ENCODE measurements at places on chromosomes 7 and 10.

DNA sequence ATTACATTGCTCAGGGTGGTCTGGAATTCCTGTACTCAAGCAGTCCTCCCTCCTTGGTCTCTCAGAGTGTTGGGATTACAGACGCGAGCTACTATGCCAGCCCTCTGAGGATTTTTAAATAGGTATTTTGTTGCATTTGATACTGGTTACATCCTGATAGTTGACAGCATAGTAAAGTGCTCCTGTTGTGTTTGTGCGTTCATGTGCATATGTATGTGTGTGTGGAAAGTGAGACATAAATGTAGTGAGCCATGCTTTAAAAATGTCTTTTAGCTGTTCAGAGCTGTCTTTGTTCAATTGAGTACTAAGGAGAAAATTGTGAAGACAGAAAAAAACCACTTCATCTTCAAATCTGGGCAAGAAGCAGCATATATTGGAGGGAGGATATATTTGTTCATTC lies 27.8 kb downstream of the ZNRF2 start:
- DNase-seq, result no peak

DNA sequence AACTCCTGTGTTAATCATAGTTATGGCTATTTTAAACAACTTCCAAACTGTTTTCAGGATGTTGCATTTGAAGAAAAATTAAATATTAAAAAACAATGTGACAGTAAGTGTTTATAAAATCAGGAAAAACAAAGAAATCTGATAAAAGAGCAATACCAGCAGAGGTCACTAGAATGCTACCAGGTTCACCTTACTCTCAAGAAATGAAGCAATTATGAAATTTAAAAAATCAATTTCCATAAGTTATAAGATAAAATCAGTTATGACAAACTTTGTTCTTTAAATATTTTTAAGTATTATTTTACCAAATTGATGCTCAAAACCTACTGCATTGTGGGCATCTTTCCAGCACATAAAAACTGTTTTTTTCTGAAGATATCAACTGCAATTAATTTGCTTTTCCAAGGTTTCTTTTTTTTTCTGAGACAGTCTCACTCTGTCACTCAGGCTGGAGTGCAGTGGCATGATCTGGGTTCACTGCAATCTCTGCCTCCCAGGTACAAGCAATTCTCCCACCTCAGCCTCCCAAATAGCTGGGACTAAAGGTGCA lies 50.7 kb upstream of the RHEB start:
- no peak for DNase-seq

- DNase-seq, result no peak
These were observed 281.7 kb downstream of the PHTF2 start for GRCh38 chr7:78080241-78080640.

DNA sequence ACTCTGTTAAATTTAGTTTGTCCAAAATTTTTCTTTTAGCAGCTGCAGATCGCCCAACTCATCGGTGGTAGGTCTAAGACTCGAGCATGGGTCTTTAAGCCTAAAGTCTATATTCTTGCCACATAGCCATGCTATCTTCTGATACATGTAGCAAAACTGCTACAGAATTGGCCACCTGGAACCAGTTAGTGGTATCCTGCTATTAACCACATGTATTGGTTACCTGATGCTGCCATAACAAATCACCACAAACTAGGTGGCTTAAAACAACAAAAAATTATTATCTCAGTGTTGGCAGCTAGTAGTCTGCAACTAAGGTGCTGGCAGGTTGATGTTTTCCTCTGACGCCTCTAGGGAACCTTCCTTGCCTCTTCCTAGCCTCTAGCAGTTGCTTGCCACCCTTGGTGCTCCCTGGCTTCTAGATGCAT lies 96.7 kb upstream of the PIK3CG start:
- no peak for DNase-seq

- peak; percentile 94 for DNase-seq
These were observed 91.0 kb upstream of the KMT2E start for GRCh38 chr7:104923010-104923421.

DNA sequence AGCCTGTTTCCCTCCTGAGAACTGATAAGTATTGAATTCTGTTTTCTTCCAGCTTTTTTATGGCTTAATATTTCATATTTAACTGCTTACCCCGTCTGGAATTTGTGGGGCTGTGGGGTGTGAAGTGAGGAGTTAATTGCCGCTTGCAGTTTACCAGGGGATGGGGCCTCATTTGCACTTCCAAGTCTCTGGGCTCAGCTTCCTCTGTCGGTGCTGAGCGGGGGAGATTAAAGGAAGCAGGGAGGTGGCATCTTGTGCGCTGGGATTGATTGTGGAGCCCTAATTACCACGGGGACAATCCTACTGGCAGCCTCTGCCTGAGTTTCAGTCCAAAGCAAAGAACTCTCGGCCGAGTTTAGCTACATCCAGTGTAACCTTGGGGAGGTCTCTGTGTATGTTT lies 33.4 kb downstream of the ELFN1 start:
- no peak for DNase-seq

DNA sequence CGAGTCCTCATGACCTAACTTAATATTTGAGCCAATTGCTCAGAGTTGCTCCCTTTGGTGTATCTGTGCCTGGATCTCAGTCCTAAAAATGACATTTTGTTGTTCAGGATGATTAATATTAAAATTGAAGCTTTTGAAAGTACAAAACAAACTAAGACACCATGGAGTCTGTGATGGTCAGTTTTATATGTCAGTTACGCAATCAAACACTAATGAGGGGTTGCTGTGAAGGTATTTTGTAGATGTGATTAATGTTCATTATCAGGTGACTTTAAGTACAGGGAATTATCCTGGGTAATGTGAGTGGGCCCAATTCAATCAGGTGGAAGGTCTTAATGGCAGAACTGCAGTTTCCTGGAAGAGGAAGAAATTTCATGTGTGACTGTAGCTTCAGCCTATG lies 546.7 kb downstream of the REEP3 start:
- no peak for DNase-seq

GRCh38 chr7:49638166-49638565 lies 135.3 kb upstream of the VWC2 start:
- peak; percentile 0 for DNase-seq

DNA sequence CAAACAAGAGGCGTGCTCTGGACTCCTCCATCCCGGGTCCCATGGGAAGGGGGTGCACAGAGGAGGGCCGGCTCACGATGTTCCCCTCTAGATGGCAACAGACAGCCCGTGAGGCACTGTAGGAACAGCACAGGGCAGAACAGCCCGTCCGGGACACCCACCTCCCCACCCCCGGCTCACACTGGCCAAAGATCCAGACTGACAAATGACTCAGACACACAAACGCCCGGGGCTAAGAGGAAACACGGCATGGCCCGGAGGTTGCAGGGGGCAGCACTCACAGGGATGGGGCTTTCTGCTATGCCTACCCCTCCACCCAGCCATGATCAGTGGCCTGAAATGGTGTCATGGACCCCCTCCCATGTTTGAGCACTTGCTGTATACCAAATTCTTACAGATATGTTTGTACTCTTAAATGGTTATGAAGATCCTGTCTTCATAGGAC lies 4.9 kb upstream of the ELN start:
- no peak for DNase-seq

DNA sequence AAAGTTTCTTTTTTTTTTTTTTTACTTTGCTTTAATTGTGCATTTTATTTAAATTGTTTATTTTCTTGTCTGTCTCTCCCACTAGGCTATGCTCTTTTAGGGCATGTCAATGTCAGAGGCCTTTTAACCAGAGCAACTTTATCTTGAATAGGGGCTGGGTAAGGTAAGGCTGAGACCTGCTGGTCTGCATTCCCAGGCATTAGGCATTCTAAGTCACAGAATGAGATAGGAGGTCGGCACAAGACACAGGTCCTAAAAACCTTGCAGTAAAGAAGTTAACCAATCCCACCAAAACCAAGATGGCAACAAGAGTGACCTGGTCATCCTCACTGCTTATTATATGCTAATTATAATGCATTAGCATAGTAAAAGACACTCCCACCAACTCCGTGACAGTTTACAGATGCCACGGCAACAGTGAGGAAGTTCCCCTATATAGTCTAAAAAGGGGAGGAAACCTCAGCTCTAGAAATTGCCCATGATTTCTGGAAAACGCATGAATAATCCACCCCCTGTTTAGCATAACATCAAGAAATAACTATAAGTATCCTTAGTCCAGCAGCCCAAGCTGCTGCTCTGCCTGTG lies 47.0 kb upstream of the FRMD4A start:
- no peak for DNase-seq

DNA sequence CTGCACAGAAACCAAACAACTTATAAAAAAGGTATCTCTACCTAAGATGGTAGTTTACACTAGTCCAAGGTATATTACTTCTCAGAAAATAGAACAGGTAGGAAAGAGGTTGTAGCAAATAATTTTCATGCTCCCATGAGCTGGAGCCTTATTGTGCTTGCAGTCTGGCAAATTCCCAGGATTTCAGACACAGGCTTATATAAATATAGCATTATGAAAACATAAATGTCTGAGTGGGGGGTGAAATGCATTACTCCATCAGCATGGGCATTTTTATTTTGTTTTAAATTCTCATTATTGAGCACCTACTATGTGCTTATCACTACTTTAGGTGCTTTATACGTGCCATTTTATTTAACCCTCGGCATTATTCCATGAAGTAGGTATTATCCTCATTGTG lies 83.0 kb upstream of the PHYHIPL start:
- no peak for DNase-seq

DNA sequence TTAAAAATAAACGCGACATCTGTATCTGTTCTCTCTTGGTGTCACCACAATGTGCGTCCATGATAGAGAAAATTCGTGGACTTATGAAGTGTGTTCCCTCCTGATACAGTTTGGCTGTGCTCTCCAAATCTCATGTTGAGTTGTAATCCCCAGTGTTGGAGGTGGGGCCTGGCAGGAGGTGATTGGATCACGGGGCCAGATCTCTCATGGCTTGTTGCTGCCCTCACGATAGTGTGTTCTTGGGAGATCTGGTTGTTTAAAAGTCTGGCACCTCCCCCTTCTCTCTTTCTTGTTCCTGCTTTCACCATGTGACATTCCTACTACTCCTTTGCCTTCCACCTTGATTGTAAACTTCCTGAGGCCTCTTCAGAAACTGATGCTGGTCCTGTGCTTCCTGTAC lies 229.4 kb upstream of the MYO3A start:
- no peak for DNase-seq

- no peak for DNase-seq
These were observed 18.3 kb downstream of the CHST3 start for GRCh38 chr10:71982269-71983178.

DNA sequence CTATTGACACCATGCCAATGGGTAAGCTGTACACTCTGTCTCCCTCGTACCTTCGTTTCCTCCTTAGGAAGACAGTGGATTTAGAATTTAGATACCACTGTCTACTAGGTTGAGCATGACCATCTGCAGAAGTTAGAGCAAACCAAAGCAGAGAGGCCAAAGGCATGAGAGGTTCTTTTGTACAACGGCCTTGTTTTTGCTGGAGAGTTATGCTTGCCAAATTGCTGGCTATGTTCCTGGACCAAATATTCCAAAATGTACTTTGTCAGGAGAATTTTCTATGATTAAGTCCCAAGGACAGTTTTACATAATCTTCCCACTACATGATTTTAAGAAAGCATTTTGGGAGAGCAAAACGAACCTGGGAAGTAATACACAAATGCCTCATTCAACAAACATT lies 47.9 kb upstream of the PLCE1 start:
- no peak for DNase-seq

DNA sequence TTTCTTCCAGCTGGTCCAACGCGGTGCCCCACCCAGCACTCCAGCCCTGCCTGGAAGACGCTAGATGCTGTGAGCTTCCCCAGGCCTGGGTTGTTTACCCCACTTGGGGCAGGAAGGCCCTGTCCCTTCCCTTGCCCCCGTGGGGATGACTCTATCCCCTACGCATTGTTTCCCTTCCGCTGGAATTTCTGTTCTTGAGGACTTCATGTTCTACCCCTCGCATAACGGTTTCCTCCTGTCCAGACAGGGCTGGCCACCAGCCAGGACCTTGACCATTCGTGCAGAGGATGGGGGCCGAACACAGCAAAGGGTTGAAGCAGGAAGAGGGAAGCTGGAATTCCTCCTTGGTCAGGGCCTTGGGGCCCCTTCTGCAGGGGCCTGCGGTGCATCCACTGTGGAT lies 14.7 kb upstream of the SERPINE1 start:
- DNase-seq, result no peak

DNA sequence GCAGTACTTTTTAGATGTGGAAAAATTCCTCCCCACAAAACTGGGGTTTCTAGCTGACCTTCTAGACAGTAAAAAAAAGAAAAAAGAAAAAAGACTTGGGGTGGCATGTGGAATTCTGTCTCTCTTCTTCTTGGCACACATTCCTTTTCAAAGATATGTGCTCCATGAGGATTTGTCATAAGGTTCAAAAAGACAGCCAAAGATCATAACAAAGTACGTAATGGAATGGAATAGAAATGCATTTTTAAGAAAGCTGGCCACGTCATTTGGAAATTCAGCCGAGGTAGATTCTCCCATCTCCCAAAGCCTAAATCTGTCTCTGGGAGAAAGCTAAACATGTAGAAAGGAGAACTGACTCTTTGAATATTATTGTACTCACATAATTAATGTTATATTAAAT lies 381.3 kb upstream of the NFE2L3 start:
- no peak for DNase-seq

DNA sequence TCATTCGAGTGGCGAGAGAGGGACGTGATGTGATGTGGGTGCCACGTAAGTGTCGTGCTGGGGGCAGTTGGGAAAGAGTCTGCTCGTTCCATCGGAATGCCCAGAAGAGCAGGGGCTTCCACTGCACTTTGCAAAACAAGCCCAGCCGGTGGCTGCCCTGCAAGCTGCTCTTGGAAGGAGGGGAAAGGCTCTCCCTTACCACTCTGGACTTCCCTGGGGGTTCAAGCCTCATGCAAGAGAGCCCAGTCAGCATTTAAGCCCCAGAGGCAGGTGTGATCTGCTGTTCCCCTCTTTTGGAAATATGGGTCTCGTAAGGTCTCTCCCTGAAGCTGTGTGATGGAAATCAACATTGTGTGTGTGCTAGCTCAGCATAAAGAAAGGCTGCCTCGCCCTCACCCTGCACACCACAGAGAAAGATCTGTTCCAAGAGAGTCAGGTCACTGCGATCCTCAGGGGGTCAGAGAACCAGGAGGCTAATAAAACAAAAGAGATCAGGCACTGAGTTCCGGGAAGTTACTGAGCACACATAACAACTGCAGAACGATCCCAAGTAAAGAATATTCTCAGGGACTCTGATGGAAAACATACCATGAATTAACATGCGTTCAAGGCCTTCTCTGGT lies 212.5 kb downstream of the ADAM12 start:
- DNase-seq, result no peak

- no peak for DNase-seq
These were observed 860 bp downstream of the IQUB start for GRCh38 chr7:123533553-123533917.

DNA sequence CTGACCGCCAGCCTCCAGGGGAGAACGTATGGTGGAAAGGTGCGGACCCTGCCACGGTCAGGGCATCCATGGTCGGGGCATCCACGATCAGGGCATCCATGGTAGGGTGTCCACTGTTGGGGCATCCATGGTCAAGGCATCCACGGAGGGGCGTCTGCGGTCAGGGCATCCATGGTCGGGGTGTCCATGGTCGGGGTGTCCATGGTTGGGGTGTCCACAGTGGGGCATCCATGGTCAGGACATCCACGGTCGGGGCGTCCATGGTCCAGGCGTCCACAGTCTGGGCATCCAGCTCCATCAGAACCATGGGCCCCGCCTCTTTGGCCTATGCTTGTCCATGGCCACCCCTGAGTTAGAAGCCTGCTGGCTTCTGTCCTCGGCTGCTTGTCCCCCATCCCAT lies 148.1 kb downstream of the ADARB2 start:
- no peak for DNase-seq
